ENCODE measurements at places on chromosomes 6 and 20.

DNA sequence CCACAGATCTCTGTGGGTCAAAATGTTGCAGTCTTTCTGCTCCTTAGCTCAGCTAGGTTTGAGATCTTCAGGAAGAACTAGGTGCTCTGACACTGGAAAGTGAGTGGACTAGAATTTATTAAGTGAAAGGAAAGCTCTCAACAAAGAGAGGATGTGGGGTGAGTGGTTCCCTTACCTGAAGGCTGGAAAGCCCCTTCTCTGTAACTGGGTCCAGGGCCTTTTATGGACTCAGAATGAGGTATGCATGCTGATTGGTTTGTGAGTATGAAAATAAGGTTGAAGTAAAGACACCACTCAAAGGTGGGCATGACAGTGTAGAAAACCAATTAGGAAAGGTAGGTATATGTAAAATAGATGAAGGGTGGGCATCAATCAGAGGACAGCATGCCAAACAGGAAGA is 485.5 kb downstream of the CD109 start:
- DNase-seq: no peak

DNA sequence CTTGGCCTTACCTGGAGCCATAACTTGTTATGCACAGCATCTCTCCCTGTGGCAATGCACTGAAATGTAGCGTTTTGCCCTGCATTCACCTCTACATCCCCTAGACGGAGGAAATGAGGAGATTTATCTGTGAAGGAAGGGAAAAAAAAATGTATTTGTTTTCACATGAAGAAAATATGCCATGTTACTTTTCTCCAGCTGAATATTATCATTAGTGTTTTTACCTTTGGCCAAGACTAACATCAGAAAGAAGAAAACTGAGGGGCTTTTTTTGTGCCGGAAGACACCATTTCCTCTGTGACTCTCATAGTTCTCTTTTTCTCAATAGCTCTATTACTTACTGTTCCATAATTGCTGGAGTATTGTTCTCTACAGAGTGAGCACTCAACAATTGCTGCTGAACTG is 280.4 kb downstream of the PTPRK start:
- no peak for DNase-seq

GRCh38 chr6:160883560-160883959 is 108.0 kb upstream of the MAP3K4 start:
- DNase-seq: no peak

GRCh38 chr20:14142171-14142570 is 146.9 kb downstream of the MACROD2 start:
- no peak for DNase-seq

DNA sequence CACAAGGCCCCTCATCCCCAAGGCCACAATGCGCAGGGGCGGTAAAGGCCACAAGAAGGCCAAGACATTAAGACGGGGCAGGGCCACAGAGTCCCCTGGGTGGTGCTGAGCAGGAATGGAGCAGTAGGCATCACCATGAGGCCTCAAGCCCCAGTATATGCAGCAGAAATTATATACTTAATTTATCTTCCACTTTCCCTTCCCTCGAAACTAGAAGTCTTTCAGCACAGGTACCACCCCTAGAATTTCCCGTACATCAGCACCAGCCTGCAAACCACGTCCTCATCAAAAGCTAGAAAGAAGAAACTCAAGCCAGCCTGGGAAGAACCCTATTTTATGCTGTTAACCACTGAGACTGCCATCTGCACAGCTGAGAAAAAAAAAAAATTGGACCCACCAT is 89.4 kb downstream of the PLG start:
- no peak for DNase-seq

- no peak for DNase-seq
Measured at GRCh38 chr6:42860481-42860880, 18.9 kb upstream of the RPL7L1 start.

GRCh38 chr6:149065121-149065520 is 252.4 kb upstream of the TAB2 start:
- no peak for DNase-seq

DNA sequence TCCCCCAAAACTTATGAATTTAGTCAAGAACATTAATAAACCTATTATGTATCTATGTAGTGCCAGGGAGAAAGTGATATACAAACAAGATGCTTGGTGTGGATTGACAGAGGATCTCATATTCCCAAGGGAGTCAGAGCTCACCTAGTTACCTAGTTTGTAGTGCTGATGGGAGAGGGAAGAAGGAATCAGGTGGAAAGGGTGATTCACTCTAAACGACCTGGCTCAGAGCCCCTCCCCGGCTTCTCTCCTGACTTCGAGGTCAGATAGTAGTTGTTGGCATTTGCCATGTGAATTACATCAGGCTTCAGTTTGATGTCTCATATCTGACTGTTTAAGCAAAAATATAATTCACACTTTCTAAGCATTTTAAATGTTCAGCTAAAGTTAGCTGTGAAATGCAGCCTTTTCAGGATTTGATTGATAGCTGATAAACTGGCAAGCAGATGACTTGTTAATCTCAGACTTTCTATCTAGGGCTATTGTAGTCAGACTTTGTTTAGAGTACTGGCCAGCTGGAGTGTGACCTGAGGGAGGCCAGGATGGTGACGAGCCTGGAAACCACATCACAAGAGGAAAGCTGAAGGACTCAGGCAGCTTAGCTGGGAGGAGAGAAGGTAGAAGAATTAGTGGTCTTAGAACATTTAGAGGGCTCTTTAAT is 123.7 kb downstream of the AKAP7 start:
- DNase-seq: no peak

GRCh38 chr20:35027301-35027700 is 65.3 kb downstream of the TRPC4AP start:
- DNase-seq: no peak

DNA sequence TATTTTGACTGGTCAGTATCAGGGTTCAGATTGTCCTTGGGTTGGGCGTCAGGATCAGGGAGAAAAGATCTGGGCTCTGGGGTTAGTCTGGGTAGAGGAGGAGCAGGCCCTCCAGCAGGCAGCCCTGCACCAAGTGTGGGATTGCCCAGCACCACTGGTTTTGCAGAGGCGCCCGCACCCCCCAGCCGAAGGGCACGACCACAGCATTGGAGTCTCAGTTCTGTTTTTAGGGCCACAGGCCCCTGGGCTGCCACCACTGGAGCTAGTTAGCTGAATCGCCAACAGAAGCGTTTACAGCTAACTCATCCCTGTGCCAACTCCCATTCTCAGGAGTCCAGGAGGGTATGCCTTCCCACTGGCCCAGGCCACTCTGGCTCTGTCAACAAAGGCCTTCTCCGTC is 84.2 kb downstream of the TCP11 start:
- DNase-seq: no peak

DNA sequence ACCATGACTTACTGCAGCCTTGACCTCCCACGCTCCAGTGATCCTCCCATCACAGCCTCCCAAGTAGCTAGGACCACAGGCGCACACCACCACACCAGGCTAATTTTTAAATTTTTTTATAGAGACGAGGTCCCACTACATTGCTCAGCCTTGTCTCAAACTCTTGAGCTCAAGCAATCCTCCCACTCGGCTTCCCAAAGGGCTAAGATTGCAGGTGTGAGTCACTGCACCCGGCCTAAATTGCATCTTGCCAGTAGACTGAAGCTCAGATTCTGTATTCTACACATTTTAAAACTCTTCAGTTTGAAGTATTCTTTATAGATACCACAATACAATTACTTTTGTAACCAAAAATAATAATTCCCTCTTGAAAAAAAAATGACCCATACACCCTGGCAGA is 11.4 kb downstream of the NUDT3 start:
- DNase-seq: no peak

DNA sequence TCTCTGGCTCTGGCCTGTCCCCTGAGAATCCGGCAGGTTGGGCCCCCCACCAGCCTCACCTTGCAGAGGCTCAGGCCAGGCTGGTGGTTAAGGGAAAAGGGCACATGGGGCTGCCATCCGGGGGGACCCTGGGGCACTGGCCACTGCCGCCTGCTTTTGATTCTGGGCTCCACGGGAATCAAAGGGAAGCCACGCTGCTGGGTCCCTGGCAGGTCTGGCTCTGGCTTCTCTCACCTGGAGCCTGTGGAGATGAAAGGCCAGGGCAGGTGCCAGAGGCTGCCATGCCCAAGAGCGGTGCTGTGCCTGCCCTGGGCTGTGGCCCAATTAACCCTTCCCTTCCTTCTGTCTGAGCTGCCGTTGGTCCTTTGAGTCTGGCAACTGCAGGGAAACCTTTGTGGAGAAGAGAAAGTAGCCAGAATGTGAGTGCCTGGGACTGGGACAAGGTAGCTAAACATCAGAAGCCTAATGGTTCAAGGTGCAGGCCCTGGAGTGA is 9.4 kb upstream of the CDH22 start:
- no peak for DNase-seq

GRCh38 chr6:105321728-105322127 is 81.2 kb downstream of the PREP start:
- DNase-seq: no peak

DNA sequence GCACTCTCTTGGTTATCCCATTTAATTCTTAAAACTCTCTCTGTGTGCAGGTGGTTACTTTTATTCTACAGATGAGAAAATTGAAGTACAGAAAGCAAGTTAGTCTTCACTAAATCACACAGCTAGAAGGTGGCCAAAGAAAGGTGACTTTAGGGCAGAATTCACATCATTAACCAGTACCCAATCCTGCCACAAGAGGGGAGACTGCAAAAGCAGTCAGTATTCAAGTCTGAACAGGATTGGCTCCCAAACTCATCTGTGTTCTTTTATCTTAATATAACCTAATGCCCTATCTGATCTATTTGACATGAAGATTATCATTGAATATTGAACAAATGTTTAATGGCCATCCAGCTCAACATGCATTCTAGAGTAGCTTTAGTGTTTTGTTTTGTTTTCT is 225.3 kb upstream of the FAM83B start:
- no peak for DNase-seq

DNA sequence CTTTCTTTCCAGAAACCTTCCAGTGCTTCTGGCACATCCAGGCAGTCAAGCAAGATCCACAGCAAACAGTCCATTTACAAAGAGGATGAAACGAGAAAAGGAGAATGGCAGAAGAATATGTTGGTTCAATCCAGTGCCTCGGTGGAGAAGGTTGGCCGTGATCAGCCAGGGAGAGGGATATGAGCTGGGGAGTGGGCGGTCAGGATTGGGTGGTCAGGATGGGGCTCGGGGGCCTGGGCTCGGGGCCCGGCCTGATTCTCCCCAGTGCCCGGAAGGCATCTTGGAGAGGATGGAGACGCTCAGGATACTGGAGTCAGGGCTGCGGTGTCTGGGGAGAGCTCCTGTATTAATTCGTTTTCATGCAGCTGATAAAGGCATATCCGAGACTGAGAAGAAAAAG is 61.3 kb downstream of the EFCAB8 start:
- no peak for DNase-seq

DNA sequence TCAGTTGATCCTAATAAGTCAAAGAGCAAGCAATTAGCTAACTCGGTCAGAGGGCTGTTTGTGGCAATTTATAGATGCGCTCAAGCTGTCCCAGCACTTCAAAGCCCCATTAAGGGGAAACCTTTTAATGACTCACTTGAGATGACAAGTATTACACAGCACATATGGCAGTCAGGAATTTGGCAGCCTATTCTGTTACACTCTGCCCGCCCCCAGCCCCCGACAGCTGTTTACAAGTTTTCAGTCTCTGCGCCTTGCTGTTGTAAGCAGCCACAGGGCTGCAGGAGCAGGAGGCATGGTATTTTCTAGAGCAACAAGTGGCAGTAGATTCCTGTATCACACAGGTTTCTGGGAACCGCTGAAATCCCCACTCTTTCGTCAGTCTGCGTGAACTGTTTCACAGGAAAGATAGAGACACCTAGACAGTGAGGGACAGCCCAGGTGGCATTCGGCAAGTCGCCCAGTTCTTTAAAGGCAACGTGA is 263.0 kb downstream of the FOXC1 start:
- DNase-seq: no peak

DNA sequence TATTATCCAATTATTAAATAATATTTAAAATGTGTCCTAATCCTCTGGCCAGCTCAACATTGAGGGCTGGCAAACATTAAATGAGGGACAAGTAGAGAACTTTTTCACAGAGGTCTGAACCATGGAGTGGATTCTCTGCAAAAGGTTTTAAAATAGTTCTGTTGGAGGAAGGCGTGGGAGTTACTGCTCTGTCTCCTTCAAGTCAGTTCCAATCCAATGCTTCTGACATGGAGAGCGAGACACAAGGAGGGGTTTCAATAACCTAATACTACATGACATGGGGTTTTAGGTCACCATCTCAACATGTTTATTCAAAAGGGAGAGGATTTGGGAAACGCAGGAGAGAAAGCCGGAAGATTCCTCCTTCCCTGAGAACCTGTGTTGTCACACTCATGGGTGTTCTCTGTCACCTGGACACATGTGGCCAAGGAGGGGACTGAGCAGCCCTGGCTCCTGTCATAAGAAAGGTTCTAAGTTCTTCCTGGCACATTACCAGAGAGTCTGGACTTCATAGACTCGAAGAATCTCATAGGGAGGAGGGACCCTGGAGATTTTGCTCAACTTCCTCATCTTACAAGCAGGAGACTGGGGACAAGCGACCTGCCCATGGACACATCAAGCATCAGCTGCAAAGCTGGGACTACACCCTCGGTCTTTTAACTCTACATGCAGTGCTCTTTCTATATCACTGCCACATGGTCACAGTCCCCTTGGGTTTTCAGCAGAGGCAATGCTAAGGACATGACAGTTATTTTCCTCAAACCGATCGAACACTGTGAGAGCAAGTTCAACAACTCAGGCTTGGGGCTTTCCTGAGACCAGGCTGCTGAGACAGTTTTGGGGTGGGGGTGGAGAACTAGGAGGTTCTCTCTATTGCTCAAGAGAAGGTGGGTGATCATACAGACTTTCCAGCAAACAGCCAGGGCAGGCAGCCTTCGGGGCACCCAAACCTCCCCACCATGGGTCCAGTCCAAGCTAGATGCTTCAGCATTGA is 38.6 kb downstream of the PRDM1 start:
- DNase-seq: no peak

DNA sequence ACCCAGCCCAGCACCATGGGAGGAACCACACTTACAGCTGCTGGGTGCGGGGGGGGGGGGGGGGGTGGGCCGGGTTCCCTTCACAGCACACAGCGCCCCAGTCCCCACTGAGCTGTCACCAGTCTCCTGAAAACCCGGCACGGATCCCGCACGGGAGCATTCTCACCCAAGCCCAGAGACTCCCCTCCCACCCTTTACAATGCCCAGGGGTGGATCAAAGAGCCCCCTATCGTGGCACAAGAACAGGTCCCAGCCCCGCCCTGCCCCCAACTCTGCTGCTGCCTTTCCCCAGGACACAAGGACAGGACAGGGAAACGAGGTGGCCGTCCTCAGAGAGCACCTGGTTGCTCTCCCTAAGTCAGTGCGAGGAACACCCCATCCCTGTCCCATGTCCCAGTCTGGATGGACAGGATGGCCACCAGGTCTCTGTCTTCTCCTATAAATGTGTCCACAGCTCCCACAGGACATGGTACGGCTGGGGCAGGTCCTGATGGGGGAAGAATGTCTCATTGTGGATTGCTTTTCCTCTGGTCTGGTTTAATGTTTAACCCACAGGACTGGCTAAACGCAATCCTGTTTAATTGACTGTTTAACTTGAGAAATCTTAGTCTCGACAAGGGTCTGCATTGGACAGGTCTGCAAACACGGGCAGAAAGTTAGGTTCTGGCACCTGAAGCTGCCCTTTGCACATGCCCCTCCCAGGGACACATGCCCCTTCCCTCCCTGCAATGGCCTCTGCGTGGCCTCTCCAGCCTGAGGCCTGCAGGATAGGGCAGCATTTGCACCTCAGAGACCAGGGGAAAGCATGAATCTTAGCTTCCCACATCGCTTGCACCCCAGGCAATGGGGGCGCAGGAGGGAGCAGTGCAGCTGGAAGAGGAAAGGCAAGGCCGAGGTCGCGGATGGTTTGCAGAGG is 45.3 kb downstream of the DACT2 start:
- no peak for DNase-seq
